ENCODE measurements at places on chromosomes 5 and 9.

- no peak for DNase-seq
These were observed 65.9 kb upstream of the PLPP1 start for GRCh38 chr5:55600497-55601203.

- DNase-seq: no peak
These were observed 27.8 kb upstream of the ARAP3 start for GRCh38 chr5:141709699-141710267.

DNA sequence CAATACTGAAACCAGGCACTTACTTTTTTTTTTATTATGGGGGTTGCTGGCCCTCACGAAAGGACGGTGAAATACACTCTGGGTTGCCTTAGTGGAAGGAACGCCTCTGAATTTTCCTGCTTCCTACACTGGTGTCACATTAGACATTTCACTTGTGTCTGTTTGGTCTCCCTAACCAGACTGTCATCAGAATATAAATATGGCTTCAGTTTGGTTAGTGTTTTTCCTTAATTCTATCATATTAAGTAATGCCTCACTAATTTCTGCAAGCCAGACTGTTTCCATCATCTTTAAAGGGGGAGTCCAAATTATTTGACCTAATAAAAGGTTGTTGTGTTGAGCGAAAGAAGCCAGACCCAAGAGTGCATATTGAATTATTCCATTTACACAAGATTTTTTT lies 4.7 kb downstream of the GLIS3 start:
- DNase-seq: no peak

GRCh38 chr9:121558473-121558872 lies 58.8 kb upstream of the GGTA1 start:
- DNase-seq: no peak

DNA sequence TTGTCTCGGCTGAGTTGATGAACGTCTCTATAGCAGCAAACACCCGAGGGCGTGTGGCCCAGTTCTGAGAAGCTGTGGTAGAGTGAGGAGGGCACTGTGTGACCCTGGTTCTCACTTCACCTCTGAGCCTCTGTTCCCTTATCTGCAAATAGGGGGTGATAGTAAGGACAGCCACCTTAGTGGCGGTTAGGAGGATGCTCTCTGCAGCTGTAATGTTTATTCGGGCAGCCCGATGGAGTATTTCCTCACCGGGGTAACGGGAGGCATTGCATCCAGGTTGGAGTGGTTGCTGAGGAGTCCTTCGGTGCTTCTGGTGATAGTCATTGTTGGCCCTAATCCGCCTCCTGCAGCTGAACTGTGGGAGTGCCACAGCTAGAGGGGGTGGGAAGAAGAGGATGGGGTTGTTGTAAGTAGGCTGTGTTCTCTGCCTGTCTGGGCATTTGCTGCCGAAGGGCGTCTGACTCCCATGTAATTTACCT lies 13.9 kb downstream of the PRRC2B start:
- no peak for DNase-seq

- DNase-seq: no peak
These were observed 57.8 kb downstream of the AUH start for GRCh38 chr9:91303741-91304415.

GRCh38 chr5:109325456-109325855 lies 84.3 kb downstream of the PJA2 start:
- no peak for DNase-seq

DNA sequence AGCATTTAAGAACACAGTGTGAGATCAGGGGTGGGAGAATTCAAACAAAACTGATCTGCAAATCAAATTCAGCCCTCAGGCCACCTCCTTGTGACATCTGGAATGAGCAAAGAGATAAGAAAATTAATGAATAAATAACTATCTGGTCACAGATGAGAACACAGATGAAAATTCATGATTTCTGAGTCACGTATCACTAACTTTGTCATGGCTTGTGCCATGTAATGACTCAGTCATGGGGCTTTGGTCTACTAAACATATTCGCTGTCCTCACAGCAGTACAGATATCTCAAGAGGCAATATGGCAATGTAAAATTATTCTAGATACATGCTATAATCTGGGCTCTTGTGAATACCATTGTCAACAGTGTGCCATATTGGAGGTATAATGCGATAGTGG lies 274.4 kb downstream of the MAN2A1 start:
- DNase-seq: no peak

DNA sequence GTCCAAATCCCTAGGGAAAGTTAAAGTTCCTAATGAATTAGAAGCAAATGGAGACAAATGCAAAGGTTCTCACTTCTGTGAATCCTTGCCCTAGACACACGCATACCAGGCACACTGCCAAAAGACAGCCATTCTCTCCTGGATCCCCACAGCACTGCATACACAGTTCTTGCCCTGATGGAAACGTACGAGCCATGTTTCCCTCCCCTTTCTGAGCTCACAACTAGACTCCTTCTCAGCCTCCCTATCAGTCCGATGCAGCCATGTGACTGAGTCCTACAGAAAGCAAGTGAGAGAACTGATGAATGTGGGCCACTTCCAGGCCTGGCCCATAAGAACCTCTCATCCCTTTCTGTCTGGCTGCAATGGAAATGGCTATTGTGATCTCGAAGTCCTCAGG lies 92.0 kb downstream of the ZNF608 start:
- DNase-seq: no peak

GRCh38 chr9:14437354-14438231 lies 123.7 kb upstream of the NFIB start:
- DNase-seq: no peak

DNA sequence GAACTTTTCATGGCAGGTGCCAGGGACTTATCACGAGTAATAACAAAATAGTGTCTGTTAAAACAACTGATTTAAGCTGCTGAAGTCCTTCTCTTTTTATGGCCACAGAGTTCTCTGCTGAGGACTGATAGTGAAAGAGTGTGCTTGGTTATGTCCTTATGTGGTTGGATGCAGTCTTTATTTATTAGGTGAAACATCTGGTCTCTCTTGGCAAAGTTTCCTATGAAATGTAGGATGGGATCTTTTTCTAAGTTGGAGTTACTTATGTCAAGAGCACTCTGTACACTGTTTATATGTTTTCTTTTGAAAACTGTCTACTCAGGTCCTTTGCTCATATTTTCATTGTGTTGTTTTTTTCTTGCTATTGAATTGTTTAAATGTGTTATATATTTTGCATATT lies 1816.1 kb upstream of the C9orf72 start:
- DNase-seq: no peak
